ENCODE measurements at places on chromosomes 6 and 20. TPM values are rescaled to one million over a fixed set of nuclear protein-coding genes. Genes with fewer than 3 reads are reported as not detected.

DNA sequence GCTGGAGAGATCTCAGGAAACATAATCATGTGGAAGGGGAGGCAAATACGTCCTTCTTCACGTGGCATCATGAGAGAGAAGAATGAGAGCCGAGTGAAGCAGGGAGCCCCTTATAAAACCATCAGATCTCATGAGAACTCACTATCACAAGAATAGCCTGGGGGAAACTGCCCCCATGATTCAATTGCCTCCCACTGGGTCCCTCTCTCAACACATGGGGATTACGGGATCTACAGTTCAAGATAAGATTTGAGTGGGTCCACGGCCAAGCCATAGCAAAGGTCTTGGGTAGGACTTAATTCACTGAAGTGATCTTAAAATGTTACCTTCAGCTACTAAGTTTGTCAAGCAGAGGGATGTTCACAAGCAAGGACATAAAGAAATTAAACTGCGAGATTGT is 162.2 kb downstream of the ADGRG6 start:
- no peaks in the 10 kb centered on the region for H3K36me3 ChIP-seq
- no peak for DNase-seq
- no peak overlapping the region for H3K4me3 ChIP-seq
- no peak overlapping the region for H3K27ac ChIP-seq

GRCh38 chr6:132443206-132443605 is 41.9 kb upstream of the MOXD1 start:
- H3K27ac ChIP-seq, result no peak overlapping the region
- H3K27me3 ChIP-seq, result no peaks in the 10 kb centered on the region
- no peaks in the 10 kb centered on the region for H3K4me1 ChIP-seq
- no peak overlapping the region for H3K4me3 ChIP-seq

DNA sequence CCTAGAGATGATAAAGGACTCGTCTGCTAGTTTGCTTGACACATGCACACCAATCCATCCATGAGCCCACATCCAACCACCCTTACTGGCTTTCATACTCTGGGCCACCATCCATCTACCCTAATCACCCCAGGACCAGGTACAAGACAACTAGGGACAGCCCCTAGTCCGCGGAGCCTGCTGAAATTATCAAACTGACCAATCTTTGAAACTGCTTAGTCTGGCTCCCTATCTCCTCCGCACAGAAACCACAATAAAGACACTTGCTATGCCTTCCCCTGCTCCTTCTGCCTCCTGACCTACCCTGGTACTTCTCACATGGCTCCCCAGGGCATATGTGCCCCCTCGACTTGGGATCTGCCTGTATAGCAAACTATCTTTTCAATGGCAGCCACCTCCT is 33.1 kb downstream of the PXDC1 start:
- H3K4me1 ChIP-seq, result no peaks in the 10 kb centered on the region
- H3K4me3 ChIP-seq, result no peak overlapping the region
- H3K36me3 ChIP-seq, result no peaks in the 10 kb centered on the region
- no peak for DNase-seq
- no peak overlapping the region for H3K27ac ChIP-seq

GRCh38 chr20:8808202-8808535 is 260.7 kb upstream of the PLCB4 start:
- no peak for DNase-seq
- H3K36me3 ChIP-seq, result no peaks in the 10 kb centered on the region
- peaks cover 4% of the 10 kb centered on the region for H3K4me1 ChIP-seq
- H3K27me3 ChIP-seq, result no peaks in the 10 kb centered on the region
- no peak overlapping the region for H3K27ac ChIP-seq

The CRISP2 gene
- total RNA-seq, result not detected

The RBPJL gene
- total RNA-seq, result not detected

All from activated T-helper 2 cell treated with anti-CD3 and anti-CD28 coated beads, Interferon-gamma antibody, Interleukin-2, Interleukin-4, amounts not matched to agents 10 μg/mL and 5 μg/mL and 100 μg/mL, durations not matched to agents 14 hours and 24 hours and 36 hours (primary cell).